NCI-H2081 treated with DMSO at 0.1 percent for 48 hours (cell line): ENCODE measurements at places on chromosomes 5 and 9.

DNA sequence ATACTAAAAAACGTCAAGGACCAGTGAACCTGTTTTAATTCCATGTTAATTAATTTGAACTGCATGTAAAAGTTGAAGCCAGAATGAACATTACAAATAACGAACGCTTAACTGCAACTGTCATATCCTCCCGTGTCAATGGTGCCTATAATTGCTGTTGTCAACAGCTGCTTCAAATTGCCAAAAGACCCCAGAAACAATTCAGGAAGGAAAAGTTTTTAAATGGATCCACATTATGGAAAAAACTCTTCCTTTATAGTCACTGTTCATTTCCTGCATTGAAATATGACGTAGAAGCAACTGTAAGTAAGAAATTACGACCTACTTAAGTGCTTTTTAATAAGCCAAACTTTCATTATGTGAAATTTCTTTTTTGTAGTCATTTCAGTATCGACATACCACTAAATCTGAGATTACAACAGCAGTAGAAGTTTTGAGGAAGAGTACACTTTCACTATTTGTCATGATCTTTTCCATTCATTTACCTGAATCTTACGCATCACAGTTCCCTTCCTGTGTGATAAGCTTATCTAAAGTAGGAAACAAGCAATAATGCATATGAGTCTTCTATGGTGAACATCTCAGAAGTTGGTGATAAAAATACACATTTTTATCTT, 37.8 kb downstream of the MEF2C start:
- DNase-seq: no peak

GRCh38 chr9:88443480-88444113, 55.4 kb downstream of the SPIN1 start:
- DNase-seq: no peak

DNA sequence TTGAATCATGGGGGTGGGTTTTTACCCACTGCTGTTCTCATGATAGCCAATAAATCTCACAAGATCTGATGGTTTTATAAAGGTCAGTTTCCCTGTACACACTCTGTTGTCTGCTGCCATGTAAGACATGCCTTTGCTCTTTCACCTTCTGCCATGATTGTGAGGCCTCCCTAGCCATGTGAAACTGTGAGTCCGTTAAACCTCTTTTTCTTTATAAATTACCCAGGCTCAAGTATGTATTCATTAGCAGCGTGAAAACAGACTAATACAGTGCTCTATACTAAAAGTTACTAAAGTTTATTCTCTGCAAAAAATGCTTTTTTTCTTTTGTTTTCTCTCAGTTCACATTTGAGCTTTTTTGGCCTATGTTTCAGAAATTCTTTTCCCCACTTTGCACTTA, 33.9 kb upstream of the TLE4 start:
- DNase-seq: no peak

DNA sequence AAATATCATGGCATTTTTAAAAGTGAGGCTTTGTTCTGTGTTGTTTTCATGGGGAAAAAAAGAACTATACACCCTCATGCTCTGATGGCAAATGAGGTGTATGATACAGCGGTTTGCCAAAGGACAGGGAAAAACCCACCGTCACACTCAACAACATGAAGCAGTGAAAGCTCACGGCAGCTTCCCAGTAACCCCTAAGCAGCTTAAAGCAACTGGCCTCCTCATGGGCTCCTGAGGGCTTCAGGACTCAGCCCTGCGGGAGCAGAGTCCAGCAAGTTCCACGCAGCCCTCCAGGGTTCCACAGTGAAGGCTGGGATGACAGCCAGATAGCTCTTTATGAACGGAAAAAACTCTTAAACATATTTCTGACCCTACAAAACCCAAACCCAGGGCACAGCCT, 12.9 kb downstream of the BARHL1 start:
- DNase-seq: no peak

- DNase-seq: no peak
Observed at GRCh38 chr9:38641985-38642864, 21.8 kb upstream of the ANKRD18A start.

GRCh38 chr5:126777975-126778674, 1.2 kb downstream of the LMNB1 start:
- peak; percentile 81 for DNase-seq

DNA sequence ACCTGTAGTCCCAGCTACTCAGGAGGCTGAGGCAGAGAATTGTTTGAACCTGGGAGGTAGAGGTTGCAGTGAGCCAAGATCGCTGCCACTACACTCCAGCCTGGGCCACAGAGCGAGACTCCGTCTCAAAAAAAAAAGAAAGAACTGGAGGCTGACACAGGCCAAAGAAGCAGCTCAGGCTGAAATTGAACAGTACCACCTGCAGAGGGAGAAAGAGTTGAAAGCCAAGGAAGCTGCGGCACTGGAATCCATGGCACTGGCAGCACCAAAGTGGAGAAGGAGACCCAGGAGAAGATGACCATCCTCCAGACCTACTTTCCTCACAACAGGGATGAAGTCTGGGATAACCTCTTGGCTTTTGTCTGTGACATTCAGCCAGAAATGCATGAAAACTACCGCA, 11.3 kb upstream of the TMEM141 start:
- no peak for DNase-seq

DNA sequence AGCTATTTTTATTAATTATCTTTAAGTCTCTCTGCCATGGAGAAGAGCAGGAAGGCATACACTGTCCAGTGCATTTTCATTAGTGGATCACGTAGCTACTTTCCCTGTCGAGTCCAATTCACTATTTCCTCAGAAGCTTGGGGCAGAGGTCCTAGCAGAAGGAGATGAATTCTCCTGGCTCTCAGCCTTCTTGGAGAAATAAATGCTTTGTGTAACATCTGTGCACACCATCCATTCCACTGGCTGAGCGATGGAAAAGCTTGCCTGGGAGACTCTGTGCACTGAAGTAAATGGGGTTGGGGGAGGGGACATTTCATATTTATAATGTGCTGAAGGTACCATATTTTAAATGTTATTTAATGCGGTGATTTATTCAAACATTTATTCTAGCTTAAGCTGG, 23.4 kb downstream of the PROP1 start:
- DNase-seq: no peak

DNA sequence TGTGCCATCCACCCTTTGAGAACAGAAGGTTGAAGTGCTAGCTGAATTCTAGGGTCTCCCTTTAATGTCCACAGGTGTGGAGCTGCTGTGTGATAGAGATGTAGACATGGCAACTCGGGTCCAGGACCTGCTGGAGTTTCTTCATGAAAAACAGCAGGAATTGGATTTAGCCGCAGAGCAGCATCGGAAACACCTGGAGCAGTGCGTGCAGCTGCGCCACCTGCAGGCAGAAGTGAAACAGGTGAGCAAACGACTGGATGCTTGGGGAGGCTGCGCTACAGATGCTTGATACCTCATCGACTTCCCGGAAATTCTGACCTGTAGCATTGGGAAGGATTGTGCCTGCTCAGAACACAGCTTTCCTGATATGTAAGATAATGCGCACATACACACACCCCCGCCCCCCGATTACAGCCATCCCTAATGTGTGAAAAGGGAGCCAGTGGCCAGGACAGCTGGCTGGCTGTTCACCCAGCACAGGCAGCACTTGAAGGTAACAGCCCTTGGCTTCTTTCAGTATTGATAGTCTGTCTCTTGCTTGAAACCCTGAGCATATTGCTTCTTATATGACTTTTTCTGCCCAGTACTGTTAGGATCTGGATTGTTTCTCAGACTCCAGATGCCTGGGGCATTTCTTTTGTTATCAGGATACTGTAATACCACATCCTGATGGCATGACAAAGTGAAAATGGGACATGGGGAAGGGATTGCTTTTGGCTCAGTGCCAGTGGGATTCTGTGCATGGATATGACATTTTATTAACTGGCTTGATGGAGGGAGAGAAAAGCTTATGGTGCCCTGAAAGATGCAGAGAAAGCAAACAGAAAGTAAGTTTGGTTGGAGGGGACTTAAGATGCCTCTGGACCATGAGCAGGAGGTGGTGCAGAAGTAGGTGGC, 216.8 kb upstream of the OTULINL start:
- peak; percentile 24 for DNase-seq

DNA sequence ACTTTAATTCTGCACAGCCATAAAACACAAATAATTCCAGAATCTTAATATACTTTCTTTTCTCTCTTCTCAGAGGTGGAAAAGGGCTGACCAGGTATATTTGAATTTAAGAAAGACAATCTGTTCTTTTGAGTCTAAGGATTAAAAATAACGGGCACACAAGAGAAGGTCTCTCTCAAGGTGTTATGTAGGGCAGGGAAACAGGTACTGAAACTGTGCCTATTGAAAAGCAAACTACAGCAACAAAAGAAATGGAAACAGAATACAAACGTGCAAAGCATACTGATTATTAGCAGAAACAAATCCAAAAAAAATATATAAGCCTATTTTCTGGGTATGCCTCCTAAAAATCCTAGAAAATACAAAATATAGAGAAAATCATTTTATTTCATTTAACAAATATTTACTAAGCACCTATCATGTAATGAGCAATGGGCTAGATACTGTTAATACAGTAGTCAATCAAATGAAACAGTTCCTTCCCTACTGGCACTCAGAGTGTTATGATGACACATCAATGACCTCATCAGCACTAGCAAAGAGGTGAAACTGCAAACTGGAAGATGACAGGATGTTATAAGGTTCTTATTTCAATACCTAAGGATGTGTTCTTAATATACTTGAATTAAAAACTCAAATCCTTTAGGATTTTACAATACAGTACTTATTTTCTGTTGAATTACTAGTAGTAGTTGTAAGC, 87.7 kb downstream of the AUH start:
- no peak for DNase-seq

GRCh38 chr9:33190021-33190705, 23.0 kb upstream of the B4GALT1 start:
- no peak for DNase-seq

DNA sequence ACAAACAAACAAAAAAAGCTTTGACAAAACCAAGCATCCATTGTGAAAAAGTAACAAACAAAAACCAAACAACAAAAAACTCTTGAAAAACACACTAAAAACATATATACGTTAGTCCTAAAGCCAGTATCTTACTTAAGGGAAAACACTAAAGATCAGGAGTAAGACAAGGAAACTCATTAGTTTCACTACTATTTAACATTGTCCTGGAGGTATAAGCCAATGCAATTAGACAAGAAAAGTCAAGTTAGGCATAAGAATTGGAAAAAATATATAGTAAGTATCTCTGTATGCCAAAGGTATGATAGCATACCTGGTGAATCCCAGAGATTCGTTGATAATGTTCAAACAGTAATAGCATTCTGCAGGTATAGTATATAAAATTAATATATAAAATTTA, 21.8 kb upstream of the UBTD2 start:
- no peak for DNase-seq

- no peak for DNase-seq
Observed at GRCh38 chr5:95152535-95152934, 132.4 kb downstream of the MCTP1 start.

DNA sequence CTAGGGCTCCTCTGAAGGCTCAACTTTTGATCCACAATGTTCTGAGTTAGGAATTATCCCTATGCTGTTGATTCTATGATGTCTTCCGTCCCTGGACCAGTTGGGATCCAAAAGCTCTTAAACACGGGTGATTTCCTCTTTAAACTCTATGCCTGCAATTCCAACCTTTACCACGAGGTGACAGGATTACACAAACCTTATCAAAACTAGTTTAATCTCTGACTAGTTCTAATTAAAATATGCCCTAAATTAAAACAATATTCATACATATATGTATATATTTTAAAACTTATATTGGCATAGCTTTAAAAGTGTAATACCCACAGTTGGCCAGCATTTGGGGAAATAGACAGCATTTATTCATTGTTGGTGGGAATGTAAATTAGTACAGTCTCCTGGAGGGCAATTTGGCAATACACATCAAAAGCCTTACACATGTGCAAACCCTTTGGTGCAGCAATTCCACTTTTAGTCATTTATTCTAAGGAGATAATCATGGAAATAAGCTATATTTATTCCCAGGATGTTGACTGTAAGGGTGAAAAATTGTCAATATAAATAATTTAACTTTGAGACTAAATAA, 51.6 kb upstream of the PHYKPL start:
- DNase-seq: no peak

DNA sequence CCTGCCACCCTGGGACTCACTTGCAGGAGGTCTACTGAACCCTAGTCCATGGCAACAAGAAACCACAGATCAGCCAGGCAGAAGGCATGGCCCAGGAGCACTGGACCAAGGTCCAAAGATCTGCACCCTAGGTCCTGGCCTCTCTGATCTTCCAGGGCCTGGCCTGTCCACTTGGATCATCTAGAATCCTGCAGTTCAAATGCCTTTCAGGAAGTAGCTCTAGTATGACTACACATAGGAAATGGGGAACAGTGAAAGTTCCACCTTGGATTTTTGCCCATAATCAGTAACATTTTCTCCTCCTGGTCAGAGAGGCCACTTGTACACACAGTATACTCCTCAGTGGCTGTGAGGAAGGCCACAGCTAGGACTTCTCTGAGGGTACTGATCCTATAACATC, 11.5 kb downstream of the ANXA6 start:
- no peak for DNase-seq

GRCh38 chr5:151741678-151742423, 16.6 kb downstream of the ATOX1 start:
- DNase-seq: no peak

DNA sequence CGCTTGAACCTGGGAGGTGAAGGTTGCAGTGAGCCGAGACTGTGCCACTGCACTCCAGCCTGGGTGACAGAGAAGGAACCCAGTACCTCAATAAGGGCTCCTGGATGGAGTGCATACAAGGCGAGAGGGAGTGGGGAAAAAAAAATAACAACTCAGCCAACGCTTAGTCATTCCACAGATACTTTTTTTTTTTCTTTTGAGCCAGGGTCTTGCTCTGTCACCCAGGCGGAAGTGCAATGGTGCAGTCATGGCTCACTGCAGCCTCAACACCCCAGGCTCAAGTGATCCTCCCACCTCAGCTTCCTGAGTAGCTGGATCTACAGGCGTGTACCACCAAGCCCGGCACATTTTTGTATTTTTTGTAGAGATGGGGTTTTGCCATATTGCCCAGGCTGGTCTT, 59.5 kb upstream of the GGTA1 start:
- no peak for DNase-seq

GRCh38 chr5:35087991-35088390, 40.2 kb upstream of the AGXT2 start:
- no peak for DNase-seq

DNA sequence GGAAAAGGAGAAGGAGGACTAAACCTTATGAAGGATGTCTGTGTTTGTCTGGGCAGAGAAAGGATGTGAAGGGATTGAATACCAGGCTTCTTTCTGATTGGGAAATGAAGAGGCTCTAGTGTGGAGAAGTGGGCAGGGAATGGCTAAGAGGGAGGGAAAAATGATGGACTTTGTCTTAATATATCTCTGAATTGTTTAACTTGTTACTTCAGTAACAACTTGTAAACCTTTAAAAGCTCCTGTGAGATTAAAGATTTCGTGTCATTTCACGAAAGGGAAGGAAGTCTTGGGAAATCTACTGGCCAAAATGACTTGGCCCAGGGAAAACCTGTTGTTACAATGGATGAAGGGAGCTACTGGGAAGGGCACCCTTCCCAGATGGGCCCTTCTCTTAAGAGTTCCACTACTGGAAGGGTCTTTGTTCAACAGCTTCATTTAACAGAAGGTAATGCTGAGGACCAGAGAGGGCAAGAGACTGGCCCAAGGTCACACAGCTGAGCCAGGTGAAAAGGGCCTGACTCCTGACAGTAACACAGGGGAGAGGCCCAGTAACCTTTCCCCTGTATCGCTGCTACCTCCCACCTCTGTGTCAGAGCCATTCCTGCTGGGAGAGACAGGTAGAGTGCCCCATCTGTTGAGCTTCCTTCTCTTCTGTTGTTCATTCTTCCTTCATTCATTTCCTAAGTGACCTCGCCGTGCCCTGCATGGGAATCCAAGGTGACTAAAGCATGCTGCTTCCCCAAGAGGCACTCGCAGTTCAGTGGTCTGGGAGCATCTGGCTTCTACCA, 5.1 kb upstream of the TCOF1 start:
- DNase-seq: no peak
